Activated naive CD8-positive, alpha-beta T cell treated with anti-CD3 and anti-CD28 coated beads for 36 hours (primary cell): ENCODE measurements at places on chromosomes 7 and 10. TPM values are rescaled to one million over a fixed set of nuclear protein-coding genes. Genes with fewer than 3 reads are reported as not detected.

The NANOS1 gene
- total RNA-seq, result 0.16 TPM

The CROT gene
- total RNA-seq, result 7.2 TPM

The C10orf67 gene
- 0.45 TPM for total RNA-seq

The LMOD2 gene
- not detected for total RNA-seq

The LBX1 gene
- not detected for total RNA-seq

The MMP21 gene
- total RNA-seq, result not detected

The ZNF655 gene
- total RNA-seq, result 57.5 TPM

The SYNPO2L gene
- not detected for total RNA-seq

DNA sequence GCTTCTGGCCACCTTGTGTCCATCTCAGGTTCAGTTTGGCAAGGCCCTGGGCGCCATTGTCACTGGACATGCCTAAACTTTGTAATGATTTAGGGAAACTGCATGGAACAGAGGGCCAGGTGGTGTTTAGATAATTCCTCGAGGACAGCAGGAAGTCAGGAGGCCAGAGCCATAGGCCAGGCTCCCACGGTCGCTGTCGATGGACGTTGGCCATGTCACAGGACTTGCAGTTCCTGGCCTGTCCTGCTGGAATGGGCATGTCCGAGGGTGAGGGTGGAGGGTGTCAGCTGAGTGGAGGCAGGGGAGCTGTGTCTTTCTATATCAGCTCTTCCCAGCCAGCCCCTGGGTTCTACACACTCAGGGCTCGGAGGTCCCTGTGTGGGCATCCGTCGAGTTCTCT lies 107.9 kb upstream of the MACROH2A2 start:
- DNase-seq, result no peak

DNA sequence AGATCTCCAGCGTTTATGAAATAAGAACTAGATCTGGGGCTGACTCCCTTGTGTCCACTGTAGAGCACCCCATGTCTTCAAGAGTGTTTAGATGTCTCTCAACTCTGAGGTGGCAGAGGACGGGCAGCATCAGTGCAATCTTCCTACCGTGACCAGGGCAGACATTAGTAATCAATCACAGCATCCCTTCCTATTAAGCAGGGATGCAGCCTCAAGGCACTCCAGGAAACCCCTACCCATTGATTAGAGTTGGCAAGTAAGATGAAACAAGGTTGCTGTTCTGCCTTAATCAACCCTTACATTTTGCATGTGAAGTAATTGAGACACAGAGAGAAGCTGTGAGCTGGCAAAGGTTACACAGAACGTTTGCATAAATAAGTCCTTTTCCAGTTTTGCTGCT lies 283.7 kb upstream of the ZMIZ1 start:
- DNase-seq, result no peak

- no peak for DNase-seq
Observed at GRCh38 chr7:99409806-99410205, 1.0 kb downstream of the BUD31 start.

- no peak for DNase-seq
Observed at GRCh38 chr10:103699611-103700435, 155.6 kb downstream of the SH3PXD2A start.

DNA sequence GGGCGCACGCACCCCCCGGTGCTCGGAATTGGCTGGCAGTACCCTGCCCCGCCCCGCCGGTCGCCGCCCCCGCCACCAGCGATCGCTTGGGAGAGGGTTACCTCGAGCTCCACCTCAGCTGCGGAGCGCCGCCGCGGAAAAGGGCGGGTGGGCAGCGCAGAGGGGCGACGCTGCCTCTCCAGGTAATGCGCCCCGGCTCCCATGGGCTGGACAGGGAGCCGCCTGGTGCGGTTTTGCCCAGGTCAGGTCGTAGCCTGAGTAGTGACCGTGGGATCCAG lies 1.3 kb downstream of the PFKFB3 start:
- peak; percentile 74 for DNase-seq

GRCh38 chr7:100438172-100438571 lies 1.9 kb upstream of the PPP1R35 start:
- no peak for DNase-seq

DNA sequence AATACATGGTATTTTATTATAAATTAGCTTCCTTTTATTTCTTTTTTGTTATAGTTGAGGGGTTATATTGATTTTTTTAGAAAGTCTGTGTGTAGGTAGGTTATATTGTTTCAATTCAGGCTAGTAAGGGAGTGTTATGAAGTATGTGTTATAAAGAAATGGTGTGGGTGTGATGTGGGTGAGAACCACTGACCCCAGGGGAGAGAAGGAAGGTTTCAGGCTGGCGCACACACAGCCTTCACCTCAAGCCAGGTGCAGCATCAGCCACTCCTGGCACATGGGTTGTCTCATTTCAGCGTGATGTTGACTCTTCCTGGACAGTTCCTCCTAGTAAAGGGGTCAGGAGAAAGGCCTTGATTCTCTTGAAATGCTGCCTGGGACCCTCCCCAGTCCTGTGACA lies 291.3 kb downstream of the POU6F2 start:
- no peak for DNase-seq

GRCh38 chr7:109844362-109844761 lies 1246.6 kb upstream of the LRRN3 start:
- DNase-seq, result no peak

DNA sequence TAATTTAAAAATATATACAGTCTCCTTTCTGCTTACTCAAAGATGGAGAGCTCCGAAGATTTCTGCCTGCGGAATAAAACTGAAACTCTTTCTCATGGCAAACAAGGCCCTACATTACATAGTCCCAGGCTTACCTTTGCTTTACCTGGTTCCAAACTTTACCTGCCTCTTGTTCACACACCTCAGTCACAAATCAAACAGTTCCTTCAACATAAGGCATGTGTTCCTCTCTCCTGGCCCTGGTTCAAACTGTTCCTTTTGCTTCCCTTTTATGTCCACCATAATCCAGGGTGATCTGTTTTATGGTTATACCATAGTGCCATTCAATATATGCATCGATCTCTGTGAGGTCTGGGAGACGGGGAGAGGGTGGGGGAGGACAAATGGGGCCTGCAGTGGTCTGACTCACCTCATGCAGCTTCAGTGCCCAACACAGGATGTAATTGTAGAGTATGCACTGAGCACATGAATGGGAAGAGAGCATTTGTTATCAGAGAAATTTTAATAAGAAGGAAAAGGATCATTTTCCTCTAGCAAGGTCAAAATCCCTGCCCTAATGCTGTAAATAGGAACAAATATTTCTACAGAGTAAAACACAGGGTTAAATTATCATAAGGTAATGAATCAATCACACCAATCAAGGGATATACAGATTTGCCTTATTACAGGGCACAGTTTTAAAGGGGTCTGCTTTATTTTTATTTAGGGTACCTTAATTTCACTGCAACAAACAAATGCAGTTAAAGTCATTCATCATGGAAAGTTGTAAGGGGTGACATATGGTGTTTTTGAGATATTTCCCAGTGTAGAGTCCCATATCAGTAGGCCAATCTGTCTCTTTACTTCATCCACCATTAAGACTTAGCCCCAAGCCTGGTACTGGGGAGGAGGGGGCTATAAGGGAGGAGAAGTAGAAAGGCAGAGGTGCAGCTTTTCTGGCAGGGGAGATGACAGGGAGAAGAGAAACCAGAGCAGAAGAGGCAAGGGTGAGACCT lies 88.8 kb upstream of the PDE1C start:
- DNase-seq, result no peak

DNA sequence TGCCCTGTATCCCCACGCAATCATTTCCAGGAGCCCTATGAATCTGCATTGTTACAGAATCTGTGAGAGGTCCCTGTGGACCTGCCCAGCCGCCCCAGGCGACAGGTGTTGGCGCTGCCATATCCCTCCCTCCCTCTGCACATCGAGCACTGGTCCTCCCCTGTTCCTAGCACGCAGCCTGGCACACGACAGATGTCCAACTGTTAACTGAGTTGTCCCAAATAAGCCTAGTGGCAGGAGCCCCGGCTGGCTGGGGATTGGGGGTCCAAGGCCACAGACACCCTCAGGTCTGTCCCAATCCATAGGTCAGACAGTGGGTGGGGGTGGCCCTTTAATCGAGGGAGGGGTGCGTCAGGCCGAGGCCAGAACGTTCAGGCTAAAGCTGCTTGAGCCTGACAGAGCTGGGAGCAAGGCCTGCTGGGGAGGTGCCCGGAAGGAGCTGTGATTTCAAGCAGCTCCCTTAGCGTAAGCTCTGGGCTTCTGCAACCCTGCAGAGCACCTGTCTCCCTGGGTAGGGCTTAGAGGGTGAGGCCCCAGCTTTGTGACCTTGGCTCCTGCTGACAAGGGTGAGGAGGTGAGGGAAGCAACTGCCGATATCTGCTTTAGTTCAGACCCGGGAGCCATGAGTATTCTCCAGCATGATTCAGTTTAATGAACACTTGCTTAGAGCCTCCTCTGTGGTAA lies 40.1 kb downstream of the ADRA2A start:
- DNase-seq, result no peak

- no peak for DNase-seq
Observed at GRCh38 chr7:16232273-16232672, 189.1 kb downstream of the CRPPA start.

DNA sequence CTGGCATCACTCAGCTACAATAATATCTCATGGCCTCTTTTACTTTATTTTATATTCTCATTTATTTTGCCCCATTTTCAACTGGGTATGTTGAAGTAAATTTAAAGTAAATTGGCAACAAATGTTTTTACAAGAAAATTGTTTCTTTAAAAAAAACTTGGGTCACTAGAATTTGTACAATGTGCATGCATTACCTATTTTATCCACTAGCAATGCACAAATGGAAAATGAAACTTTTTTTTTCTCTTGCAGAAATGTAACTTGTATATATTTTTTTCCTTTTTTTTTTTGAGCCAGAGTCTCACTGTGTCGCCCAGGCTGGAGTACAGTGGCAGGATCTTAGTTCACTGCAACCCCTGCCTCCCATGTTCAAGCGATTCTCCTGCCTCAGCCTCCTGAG lies 10.3 kb upstream of the H2AZ2 start:
- DNase-seq, result no peak

DNA sequence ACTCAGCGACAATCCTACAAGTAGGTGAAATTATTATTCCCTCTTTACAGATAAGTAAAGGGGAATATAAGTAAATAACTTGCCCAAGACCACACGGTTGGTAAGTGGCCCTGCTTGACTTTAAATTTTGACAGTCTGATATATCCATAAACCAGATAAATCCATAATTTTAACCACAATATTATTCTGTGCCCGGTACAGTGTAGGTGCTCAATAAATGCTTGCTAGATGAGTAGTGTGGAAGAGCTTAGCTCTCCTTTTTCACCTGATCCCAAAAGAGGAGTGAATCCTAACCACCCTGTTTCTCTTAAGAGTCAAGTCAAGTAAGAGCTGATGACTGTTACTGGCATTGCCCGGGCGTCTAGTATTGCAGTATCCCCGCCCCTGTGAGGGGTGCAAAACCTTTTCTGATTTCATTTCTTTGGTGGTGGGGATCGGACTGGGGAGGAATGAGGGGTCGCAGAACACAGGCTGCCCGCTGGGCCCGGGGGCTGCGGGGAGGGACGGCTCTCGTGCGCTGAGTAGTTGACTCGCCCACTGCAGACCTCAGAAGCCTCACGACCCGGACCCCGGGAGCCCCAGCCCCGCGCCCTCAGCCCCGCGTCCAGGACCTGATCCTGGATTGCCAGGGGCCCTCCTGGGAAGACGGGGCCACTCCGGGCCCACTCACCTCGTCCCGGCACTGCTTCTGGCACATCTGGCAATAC lies 490 bp downstream of the KIN start:
- DNase-seq, result no peak
